ENCODE measurements at places on chromosomes 1 and 21.

DNA sequence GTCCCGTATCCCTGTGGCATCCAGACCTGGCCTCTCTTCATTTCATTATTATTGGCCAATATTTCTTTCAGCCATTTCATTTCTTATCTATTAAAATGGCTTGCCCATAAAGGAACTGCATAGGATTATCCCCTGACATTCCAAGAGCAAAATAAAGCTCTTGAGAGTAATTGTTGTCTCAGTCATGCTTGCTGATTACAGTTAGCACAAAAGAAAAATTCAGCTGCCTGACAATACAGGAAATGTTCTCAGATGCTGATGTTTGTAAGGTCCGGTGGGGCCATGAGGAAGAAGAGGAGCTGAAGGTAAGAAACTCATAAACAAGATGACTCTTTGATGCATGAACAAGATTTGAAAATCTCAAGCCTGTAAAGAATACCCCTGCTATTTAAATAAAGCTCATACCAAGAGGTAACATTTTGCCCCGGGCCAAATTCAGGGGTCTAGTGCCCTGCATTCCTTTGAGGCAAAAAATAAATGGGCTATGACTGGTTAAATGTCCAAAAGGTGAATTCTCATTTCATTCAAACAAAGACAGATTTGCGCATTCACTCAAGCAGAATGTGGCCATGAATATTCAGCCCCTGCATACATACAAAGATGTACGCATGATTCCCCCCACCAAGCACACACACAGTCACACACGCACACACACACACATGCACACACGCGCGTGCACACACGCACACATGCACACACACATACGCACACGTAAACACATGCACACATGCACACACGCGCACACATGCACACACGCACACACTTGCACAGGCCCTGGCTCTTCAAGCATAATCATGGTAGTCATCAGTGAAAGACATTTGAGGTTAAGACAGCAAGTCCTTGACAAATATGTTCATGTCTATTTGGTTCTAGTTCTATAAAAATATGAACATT, 44.8 kb downstream of the KCNJ15 start:
- DNase-seq = no peak

- no peak for DNase-seq
Observed at GRCh38 chr1:209646558-209646957, 5.7 kb downstream of the LAMB3 start.

- peak; percentile 43 for DNase-seq
Observed at GRCh38 chr21:37367703-37368540, 1.3 kb downstream of the DYRK1A start.

DNA sequence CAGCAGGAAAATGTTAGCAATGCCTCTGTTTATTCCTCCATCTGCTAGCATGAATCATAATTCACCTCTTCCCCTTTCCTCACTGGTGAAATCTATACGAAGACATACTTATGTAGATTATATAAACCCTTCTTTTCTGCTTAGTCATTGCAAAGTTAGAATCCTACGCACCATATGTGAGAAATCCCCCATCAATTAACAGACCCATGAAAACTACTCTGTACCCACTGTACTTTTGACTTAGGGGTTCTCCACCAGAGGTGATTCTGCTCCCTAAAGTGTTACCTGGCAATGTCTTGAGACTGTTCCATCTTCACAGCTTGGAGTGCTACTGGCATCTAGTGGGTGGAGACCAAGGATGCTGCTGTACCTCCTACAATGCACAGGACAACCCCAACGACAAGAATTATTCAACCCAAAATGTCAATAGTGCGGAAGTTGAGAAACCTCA, 49.6 kb upstream of the KCTD3 start:
- peak; percentile 29 for DNase-seq

DNA sequence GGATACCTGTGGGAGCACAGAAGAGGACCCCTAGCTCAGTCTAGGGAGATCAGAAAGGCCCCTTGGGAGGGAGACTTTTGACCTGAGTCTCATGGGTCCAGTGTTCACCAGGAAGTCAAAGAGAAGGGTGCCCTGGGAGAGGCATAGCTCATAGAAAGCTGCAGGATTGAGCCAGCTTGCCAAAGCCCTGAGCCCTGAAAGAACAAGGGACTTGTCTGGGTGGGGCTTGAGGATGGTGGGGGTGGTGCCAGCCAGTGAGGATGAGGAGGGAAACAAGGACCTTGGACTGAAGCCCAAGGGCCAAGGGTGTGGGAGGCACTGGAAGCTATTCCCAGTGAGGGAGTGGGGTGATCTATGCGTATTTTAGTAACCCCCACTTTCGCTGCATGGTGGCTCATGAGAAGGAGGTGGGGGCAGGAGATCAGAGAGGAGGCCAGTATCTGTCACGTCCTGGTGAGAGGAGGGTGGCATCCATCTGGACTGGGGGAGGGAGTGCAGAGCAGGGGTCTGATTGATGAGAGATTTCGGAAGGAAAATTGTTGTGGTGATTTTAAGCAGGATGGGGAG, 28.4 kb downstream of the DMBX1 start:
- DNase-seq = no peak

DNA sequence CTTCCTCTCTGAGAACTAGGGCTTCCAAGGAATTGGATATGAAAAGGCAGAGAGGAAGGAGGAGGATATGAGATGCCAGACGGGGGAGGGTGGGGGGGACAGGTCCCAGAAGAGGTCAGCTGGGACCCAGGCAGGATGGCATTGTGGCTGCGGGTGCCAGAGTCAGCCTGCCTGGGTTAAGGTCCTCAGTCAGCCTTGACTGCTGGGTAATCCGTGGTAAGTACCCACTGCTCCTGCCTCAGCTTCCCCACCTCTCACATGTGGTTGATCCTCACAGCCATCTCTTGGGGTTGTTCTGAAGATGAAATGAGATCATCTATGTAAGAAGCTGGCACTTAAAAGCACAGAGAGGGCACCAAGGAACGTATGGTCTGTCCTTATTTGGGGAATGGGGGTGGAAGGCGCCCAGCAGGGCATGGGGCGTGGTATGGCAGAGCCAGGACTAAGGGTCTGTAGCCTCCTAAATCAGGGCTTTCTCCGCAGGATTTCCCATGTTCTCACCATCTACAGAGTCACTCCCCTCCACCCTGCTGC, 23.8 kb downstream of the ELF3 start:
- no peak for DNase-seq

DNA sequence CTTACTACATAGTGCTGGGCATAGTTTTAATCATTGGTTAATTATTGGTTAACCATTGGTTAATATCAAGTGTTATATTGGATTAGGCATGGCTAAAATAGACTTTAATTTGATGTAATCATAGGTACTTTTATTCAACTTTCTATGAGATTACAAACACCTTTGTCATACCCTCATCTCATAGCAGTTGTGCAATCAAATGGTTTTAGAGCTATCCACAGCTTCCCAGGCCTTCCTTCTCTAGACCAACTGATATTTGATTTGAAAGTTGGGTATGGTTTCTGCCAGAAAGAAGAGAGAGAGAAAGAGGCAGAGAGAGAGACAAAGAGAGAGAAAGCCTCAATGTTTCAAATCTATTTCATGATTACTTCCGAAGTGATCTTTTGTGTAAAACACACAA, 9.6 kb upstream of the RGS1 start:
- DNase-seq = no peak

- DNase-seq = no peak
Observed at GRCh38 chr1:112402682-112403643, 6.9 kb downstream of the CTTNBP2NL start.

DNA sequence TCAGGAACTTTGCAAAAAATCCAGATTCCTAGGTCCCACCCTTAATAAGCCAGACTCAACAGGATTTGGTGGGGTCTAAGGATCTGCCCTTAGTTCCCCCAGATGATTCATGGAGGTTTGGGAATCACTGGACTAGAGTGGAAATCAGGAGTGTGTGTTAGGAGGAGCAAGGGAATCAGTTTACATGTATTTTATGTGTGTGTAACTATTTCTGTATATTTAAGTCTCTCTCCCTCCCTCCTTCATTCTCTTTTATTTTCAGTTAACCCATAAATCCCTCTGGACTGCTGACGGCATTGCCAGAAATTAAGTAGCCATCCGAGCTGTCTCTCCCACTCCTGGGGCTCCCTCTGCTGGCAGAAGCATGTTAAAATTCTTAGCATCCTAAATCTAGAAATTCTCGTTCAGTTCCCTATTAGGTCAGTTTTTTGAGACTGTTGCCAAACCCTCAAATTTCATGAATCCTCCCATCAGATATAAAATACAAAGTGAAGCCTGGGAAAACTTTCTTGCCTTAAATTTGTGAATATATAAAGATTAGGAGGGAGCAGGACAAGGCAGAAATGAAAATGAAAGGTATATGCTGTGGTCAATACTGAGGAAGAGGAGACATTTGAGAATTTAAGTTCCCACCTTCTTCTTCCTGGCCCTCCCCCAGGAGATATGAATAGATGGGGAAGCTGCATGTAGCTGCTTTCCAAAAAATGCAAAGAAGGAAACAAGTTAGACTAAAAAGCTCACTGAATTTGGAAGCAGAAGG, 11.7 kb upstream of the HSD11B1 start:
- peak; percentile 81 for DNase-seq

- no peak for DNase-seq
Observed at GRCh38 chr1:26289158-26290059, 9.5 kb downstream of the SH3BGRL3 start.

DNA sequence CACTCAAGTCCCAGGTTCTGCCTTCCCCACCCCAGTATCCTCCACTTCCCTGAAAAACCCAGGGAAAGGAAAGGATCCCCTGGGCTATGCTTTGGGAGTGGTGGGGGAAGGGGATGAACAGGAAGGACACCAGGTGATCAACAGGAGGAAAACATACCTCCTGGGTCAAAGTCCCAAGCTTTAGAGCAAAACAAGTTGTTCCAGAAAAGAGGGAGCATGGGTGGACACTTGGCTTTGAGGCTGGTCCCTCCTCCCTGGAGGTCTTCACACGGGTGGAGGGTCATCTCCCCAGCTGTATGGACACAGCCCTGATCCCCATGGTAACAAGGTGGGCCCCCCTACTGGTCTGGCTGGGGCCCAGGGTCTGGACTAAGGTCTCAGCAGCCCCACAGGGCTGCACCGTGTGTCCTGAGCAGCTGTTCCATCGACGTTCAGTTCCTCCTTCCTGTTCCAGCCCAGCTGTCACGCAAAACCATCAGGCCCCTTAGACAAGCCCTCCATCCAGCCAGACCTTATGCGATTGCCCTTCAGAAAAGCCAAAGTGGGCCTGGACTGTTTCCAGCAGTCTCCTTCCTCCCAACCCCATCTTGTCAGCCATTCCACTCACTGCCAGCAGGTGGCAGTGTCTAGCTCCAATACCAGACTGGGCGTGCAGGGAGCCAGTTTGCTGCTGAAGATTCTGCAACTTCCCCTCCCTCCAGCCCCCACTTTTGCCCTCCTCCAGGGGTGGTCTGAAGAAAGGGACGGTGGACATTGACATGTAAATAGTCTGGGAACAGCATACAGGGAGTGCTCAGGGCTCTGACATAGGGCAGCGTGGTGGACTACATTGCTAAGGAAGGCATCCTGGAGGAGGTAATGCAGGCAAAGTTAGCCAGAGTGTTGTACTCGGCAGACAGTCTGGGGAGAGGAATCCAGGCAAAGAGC, 2.9 kb upstream of the PDZK1IP1 start:
- peak; percentile 87 for DNase-seq
